T-cell (primary cell): ENCODE measurements at places on chromosomes 5 and 9.
A peak's percentile ranks its signal among the peaks of the same experiment; 100 is the strongest.

GRCh38 chr9:134329886-134330285 is 3.6 kb downstream of the RXRA start:
- DNase-seq = no peak

- DNase-seq = no peak
Observed at GRCh38 chr9:134748591-134748990, 107.0 kb downstream of the COL5A1 start.

- no peak for DNase-seq
Observed at GRCh38 chr9:107733523-107733894, 243.9 kb upstream of the KLF4 start.

- DNase-seq = no peak
Observed at GRCh38 chr9:103615994-103616393, 478.1 kb upstream of the SMC2 start.

GRCh38 chr5:50667023-50667652 is 701 bp downstream of the PARP8 start:
- DNase-seq = peak; percentile 50

DNA sequence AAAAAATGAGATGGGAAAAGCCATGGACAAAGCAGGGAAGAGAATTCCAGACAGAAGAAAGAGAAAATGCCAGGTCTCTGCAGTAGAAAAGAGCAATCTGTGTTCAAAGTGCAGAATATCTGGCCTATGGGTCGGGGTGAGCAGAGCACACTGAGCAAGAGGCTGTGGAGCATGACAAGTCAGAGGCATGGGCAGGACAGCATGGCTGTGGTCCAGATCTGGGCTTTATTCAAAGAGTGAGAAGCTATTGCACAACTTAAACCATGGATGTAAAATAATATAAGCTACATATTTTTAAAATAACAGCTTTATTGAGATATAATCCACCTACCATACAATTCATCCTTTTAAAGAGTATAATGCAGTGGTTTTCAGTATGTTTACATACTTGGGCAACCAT is 133.1 kb upstream of the SPDL1 start:
- DNase-seq = no peak

- no peak for DNase-seq
Observed at GRCh38 chr9:95463148-95464060, 53.4 kb downstream of the PTCH1 start.

DNA sequence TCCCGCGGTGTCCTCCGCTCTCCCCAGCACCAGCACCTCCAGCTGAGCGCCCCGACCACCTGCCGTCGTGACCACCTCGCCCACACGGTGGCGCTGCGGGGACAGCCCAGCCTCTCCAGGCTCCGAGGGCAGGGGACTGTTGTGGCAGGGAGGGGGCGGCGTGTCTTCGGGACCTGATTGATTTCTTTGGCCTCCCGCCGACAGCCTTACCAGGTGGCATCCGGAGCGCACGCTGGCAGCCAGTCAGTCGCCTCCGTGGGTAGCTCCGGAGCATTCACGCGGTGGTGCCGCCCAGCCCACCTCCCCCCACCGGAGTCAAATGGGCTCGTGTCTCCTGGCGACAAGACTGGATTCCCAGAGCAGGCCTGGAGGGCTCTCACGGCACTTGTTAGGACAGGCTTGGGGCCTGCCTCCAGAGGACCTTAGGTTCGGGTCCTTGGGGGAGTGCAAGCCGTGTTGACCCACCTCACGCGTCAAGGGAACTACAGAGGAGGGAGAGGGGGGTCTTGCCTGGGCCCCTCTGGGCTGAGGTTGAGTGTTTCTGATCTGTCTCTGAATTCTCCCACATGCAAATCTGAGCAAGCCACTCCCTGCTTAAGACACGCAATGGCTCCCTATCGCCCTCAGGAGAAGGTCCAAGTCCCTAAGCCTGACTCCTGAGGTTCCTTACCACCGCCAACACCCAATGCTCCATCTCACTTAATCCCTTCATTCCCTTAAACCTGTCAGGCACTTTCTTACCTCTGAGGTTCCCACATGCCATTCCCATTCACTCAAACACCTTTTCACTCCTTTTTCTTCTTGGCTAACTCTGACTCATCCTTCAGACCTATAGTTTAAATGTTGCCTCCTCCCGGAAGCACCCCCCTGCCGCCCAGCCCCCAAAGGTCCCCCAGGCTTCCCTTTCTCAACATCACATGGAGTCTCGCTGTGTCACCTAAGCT is 51.2 kb upstream of the GGTA1 start:
- peak; percentile 69 for DNase-seq

- DNase-seq = no peak
Observed at GRCh38 chr5:132688536-132689339, 14.9 kb downstream of the IL4 start.

GRCh38 chr5:163505049-163505367 is 411 bp upstream of the MAT2B start:
- no peak for DNase-seq
